ENCODE measurements at places on chromosomes 13 and 19. TPM values are rescaled to one million over a fixed set of nuclear protein-coding genes. Genes with fewer than 3 reads are reported as not detected.

DNA sequence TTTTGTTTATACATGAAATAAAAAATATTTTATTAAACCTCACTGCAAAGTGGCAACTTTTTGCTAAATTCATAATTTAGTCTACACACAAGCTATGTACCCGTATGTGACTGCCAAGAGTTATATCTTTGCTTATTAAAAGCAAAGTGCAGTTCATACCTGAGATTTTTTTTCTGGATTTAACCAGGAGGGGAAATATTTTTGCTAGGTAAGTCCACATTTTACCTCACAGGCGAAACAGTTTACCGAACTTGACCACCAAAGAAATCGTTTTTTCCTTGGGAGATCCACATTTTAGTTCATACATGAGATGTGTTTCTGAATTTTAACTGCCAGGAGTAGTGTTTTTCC is 12.2 kb upstream of the JSRP1 start:
- DNase-seq = no peak

DNA sequence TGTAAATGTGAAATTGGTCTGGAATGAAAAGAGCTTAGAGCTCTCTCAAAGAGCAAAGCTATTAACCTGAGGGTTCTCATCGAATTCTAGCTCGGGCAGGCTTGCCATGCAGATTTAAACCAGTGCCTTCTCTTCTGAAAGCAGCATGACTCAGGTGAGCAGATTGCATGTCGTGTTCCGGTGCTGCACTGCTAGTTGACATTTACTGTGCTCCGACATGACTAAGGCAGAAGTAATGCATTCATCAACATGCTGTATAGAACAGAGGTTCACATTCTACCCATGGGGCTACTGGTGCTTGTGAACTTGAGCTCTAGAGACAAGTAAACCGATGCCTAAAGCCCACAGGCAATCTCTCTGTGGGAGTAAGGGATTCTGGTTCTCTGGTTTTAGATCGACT is 947.7 kb downstream of the EFNB2 start:
- DNase-seq = no peak

GRCh38 chr19:14058182-14059092 is 3.4 kb downstream of the PALM3 start:
- no peak for DNase-seq

DNA sequence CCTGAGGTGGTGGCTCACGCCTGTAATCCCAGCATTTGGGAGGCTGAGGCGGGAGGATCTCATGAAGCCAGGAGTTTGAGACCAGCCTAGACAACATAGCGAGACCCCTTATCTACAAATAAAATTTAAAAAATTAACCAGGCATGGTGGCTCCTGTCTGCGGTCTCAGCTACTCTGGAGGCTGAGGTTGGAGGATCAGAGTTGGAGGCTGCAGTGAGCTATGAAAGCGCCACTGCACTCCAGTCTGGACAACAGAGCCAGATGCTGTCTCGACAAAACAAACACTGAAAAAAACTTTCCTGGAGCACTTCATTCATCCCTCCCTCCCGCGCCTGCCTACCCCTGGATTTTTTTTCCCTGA is 665 bp upstream of the ATG4D start:
- DNase-seq = no peak

GRCh38 chr19:33389421-33390100 is 16.1 kb downstream of the CEBPG start:
- no peak for DNase-seq

- DNase-seq = no peak
Measured at GRCh38 chr19:10431943-10432735, 11.8 kb downstream of the PDE4A start.

DNA sequence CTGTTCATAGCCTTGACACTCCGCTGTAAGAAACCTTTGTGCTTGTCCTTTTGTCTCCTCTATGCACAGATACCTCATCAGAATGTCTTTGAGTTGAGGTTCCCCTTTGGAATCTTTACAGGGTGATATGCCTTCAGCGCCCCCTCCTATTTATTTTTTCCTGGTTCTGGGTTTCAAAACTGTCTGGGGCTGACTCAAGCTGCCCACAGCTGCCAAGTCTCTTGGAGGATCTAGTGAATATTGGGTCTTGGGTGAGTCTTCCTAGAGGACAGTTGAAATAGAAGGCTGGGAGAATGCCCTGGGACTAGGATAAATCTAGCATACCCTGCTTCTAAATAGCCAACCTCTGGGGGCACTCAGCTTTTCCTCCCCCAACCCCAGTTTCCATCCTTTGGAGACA is 930 bp downstream of the ZNF136 start:
- peak; percentile 2 for DNase-seq

DNA sequence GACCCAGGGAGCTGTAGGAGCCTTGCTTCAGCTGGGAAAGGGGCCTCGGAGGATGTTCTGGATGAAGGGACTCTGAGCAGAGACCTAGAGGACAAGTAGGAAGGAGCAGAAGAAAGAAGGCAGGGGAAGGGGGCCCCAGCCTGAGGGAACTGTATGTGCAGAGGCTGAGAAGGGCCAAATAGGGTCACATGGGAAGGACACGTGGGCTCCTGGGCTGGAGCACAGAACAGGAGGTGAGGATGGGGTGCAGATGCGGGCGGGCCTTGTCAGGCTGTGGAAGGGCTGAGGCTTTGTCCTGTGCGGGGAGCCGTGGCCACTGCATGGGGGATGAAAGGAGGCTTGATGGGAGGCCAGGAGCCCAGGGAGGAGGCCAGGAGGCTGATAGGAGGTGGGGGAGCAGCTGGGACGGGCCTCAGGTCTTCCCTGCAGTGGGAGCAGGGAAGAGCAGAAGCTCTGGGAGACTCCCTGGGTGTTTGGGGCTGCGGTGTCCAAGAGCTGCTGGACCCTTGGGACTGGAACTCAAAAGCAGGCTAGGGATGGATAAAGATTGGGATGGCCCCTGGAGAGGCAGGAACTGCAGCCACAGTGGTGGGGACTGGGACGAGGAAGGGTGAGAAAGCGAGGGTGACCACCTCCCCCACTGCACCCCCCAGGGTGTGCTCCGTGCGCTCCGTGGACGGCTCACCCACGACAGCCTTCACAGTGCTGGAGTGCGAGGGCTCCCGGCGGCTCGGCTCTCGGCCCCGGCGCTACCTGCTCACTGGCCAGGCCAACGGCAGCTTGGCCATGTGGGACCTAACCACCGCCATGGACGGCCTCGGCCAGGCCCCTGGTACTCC is 11.4 kb upstream of the LTBP4 start:
- DNase-seq = no peak

DNA sequence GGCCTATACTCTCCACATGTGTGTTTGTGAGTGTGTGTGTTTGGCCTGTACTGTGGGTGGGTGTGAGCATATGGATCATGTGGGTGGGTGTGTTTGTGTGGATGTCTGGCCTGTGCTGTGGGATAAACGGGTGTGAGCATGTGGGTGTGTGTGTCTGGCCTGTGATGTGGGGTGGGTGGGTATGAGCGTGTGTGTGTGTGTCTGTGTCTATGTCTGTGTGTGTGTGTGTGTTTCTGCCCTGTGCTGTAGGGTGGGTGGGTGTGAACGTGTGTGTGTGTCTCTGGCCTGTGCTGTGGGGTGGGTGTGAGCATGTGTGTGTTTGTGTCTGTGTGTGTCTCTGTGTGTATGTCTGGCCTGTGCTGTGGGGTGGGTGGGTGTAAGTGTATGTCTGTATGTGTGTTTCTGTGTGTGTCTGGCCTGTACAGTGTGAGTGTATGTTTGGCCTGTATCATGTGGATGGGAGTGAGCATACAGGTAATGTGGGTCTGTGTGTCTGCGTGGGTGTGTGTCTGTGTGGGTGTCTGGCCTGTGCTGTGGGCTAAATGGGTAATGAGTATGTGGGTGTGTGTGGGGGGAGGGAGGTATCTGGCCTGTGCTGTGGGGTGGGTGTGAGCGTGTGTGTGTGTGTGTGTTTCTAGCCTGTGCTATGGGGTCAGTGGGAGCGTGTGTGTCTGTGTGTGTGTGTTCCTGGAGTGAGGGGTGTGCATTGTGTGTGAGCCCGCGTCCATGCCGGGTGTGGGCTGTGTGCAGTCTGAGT is 20.8 kb upstream of the KCTD15 start:
- DNase-seq = no peak

GRCh38 chr19:41924151-41925145 is 3.8 kb downstream of the ERFL start:
- DNase-seq = no peak

GRCh38 chr19:46630586-46631205 is 5.3 kb downstream of the GNG8 start:
- DNase-seq = no peak

GRCh38 chr13:34583181-34583580 is 358.9 kb upstream of the NBEA start:
- no peak for DNase-seq

GRCh38 chr19:46797881-46798280 is 9.5 kb upstream of the SLC1A5 start:
- no peak for DNase-seq

- DNase-seq = no peak
Measured at GRCh38 chr19:55133639-55134444, 15.2 kb downstream of the TNNT1 start.

- no peak for DNase-seq
Measured at GRCh38 chr19:1146412-1146699, 27.7 kb downstream of the SBNO2 start.

DNA sequence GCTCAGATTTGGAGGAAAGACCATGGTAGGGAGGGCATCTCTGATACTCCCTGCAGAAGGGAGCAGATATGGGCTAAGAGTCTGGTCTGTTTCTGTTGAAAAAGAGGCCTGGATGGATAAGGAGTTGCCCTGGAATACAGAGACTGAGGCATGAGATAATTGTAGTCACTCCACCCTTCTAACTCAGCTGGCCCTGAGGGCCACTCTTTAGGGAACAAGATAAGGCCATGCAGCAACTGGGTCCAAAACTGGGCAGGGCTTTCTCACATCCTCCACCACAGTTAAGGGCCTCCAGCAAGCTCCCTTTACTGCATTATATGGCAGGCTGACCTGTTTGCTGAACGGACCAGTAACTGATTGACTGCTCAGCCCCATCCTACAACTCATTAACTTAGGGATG is 1.3 kb downstream of the ZNF749 start:
- no peak for DNase-seq

GRCh38 chr19:2475018-2475701 is 767 bp upstream of the GADD45B start:
- DNase-seq = peak; percentile 32

- no peak for DNase-seq
Measured at GRCh38 chr19:29702161-29702962, 12.7 kb downstream of the C19orf12 start.

DNA sequence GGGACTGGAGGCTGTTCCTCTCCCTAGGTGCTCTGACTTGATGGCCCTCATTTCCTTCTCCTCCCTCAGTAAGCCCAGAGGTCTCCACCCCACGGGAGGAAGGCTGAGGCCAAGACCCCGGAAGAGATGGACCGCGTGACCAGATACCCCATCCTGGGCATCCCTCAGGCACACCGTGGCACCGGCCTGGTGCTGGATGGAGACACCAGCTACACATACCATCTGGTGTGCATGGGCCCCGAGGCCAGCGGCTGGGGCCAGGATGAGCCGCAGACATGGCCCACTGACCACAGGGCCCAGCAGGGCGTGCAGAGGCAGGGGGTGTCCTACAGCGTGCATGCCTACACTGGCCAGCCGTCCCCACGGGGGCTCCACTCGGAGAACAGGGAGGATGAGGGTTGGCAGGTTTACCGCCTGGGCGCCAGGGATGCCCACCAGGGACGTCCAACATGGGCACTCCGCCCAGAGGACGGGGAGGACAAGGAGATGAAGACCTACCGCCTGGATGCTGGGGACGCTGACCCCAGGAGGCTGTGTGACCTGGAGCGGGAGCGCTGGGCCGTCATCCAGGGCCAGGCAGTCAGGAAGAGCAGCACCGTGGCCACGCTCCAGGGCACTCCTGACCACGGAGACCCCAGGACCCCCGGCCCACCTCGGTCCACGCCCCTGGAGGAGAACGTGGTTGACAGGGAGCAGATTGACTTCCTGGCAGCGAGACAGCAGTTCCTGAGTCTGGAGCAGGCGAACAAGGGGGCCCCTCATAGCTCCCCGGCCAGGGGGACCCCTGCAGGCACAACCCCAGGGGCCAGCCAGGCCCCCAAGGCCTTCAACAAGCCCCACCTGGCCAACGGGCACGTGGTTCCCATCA is 6.1 kb downstream of the MISP start:
- DNase-seq = no peak

DNA sequence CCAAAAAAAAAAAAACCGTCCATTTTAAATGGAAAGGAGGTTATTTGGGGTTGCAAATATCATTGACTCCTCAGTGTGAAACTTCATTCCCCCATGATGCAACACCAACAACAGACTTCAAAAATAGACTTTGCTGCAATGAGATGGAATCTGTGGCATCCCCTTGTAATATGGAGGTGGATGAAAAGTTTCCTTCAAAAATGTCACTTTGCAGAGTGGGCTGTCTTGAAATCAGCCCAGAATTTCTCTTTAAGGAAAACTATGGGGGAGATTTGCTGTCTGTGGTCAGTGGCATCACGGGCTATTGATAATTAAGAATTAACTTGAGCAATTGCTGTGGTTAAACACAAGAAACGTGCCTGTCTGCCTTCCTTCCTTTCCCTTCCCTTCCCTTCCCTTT is 1.5 kb downstream of the GPR18 start:
- DNase-seq = no peak

RUBCNL gene
- total RNA-seq = 17.7 TPM

SRRM5 gene
- total RNA-seq = not detected

CGB3 gene
- total RNA-seq = not detected

MBD3L3 gene
- total RNA-seq = not detected

ERFL gene
- total RNA-seq = not detected

ELSPBP1 gene
- 8.6 TPM for total RNA-seq

ZNF581 gene
- total RNA-seq = 10.6 TPM

KIR2DL1 gene
- not detected for total RNA-seq

FARP1 gene
- 39.8 TPM for total RNA-seq

Measured in SK-MEL-5 (cell line).